ENCODE measurements at places on chromosomes 4 and X. TPM values are rescaled to one million over a fixed set of nuclear protein-coding genes. Genes with fewer than 3 reads are reported as not detected.

The CTAG1B gene
- total RNA-seq = not detected

The CFAP299 gene
- not detected for total RNA-seq

The CENPI gene
- 28.9 TPM for total RNA-seq

The SPIN2A gene
- 0.76 TPM for total RNA-seq

The SMIM31 gene
- not detected for total RNA-seq

The AMER1 gene
- total RNA-seq = 2.0 TPM

The CLIC2 gene
- total RNA-seq = 0.73 TPM

The CENPVL1 gene
- total RNA-seq = not detected

The SLC7A11 gene
- 79.3 TPM for total RNA-seq

The PCSK1N gene
- not detected for total RNA-seq

The F8A3 gene
- 9.7 TPM for total RNA-seq

The RAB40A gene
- 0.58 TPM for total RNA-seq

The CSAG3 gene
- not detected for total RNA-seq

The ADGRG4 gene
- total RNA-seq = 0.05 TPM

The MAGEB2 gene
- total RNA-seq = not detected

The USP17L20 gene
- total RNA-seq = not detected

The SRPX2 gene
- total RNA-seq = 124 TPM

The PNMA6A gene
- 1.8 TPM for total RNA-seq

The AFP gene
- total RNA-seq = not detected

The LEF1 gene
- total RNA-seq = 0.46 TPM

The AMBN gene
- total RNA-seq = not detected

The JADE1 gene
- 45.6 TPM for total RNA-seq

The TMPRSS11B gene
- not detected for total RNA-seq

The MAPK10 gene
- 0.37 TPM for total RNA-seq

The NHSL2 gene
- 40.3 TPM for total RNA-seq

The VCX3B gene
- not detected for total RNA-seq

The FAM53A gene
- 1.7 TPM for total RNA-seq

The UNC5C gene
- total RNA-seq = 0.44 TPM

The TGIF2LX gene
- total RNA-seq = not detected

The MUC7 gene
- not detected for total RNA-seq

The PPP1R3F gene
- 2.1 TPM for total RNA-seq

The CXCL6 gene
- total RNA-seq = 0.25 TPM

The CCDC110 gene
- total RNA-seq = 0.28 TPM

The FGD1 gene
- total RNA-seq = 18.0 TPM

The MMGT1 gene
- 19.9 TPM for total RNA-seq

The NEIL3 gene
- 6.9 TPM for total RNA-seq

The PAGE2B gene
- not detected for total RNA-seq

The ASB9 gene
- total RNA-seq = 5.6 TPM

The BMP3 gene
- not detected for total RNA-seq

The OTC gene
- not detected for total RNA-seq

The RLIM gene
- total RNA-seq = 41.7 TPM

The PHOX2B gene
- not detected for total RNA-seq

The NAP1L5 gene
- total RNA-seq = 7.6 TPM

The RHOXF2B gene
- total RNA-seq = not detected

The DGKK gene
- not detected for total RNA-seq

The ZCCHC18 gene
- total RNA-seq = 1.6 TPM

The CXorf66 gene
- not detected for total RNA-seq

The UGT2B15 gene
- total RNA-seq = not detected

The VSIG1 gene
- total RNA-seq = 2.1 TPM

The TLR1 gene
- 2.7 TPM for total RNA-seq
